ENCODE measurements at places on chromosomes 7 and 10. TPM values are rescaled to one million over a fixed set of nuclear protein-coding genes. Genes with fewer than 3 reads are reported as not detected.

C10orf67 gene
- total RNA-seq: not detected

ZNF487 gene
- total RNA-seq: 4.6 TPM

AKR1C8 gene
- total RNA-seq: not detected

NME8 gene
- 0.14 TPM for total RNA-seq

SEMA3E gene
- 5.4 TPM for total RNA-seq

ING3 gene
- total RNA-seq: 32.0 TPM

CAMK2B gene
- total RNA-seq: not detected

ZNF438 gene
- total RNA-seq: 0.74 TPM

- peak; percentile 63 for DNase-seq
Observed at GRCh38 chr7:77651575-77652162, 44.6 kb upstream of the RSBN1L start.

GRCh38 chr10:117936141-117936540 is 110.6 kb downstream of the RAB11FIP2 start:
- DNase-seq: no peak

DNA sequence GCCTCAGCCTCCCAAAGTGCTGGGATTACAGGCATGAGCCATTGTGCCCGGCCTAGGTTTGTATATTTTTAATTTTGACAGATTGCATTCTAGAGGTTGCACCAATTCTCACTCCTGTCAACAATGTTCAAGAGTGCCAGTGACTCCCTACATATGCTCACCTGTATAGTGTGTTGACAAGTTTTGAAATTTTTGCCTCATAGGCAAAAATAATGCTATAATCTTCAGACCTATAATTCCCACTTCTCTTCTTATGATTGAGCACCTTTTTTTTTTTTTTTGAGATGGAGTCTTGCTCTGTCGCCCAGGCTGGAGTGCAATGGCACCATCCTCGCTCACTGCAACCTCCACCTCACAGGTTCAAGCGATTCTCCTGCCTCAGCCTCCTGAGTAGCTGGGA is 139.7 kb downstream of the EVX1 start:
- DNase-seq: no peak

DNA sequence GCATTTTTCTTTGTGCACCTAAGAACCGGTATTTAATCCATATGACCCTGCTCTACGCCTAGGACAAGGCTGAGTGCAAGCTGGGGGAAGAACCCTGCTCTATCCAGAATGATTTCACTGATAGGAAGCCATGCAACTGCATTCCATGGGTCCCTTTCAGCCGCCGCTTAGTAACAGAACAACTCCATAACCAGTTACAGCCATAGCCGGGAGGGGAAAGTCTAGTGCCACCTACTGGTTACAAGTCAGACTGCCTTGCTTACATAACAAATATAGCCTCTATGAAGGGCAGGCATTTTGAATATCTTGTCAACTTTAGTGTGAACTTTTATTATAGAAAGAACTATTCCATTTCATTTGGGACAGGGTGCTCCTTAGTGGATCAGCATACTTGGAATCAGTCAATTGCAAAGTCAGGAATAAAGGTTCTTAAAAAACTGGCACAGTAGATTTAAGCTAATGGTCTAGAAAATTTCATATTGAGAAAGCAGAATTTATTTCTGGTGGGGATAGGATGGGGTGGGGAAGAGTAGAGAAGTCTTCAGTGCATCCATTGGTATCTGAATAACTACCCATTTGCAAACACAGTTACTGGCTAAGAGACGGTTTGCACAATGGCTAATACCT is 521.7 kb downstream of the ADRA2A start:
- DNase-seq: peak; percentile 88

DNA sequence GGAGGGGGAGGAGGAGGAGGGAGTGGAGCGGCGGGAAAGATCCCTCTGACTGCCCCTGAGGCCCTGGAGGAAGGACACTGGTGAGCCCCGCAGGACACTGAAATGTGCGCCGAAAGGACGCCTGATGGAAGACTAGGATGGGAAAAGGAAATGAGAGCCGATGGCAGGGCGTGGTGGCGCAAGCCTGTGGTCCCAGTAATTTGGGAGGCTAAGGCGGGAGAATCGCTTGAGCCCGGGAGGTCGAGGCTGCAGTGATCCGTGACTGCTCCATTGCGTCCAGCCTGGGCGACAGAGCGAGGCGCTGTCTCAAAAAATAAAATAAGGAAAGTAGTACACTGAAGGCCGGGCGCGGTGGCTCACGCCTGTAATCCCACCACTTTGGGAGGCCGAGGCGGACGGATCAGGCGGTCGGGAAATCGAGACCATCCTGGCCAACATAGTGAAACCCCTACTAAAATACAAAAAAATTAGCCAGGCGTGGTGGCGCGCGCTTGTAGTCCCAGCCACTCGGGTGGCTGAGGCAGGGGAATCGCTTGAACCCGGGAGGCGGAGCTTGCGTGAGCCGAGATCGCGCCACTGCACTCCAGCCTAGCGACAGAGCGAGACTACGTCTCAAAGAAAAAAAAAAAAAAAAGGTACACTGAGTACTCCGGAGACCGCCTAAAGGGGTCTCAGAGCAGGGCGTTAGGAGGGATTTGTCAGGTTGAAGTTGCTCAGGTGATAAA is 561 bp upstream of the HNRNPF start:
- no peak for DNase-seq

- DNase-seq: no peak
Observed at GRCh38 chr7:108697254-108697653, 127.6 kb downstream of the DNAJB9 start.

DNA sequence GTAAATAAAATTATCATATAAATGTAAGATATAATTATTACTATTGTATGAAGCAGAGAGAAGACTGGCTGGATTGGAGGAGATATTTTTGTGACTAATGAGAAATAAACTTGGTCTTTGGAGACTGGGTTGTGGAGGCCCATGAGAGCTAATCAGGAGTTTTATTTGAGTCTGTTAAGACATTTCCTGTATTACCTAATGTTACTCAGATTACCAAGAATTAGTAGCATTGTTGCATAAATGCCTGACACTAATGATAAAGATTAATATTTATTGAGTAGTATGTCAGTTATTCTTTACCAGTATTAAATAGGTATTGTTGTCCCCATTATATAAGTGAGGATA is 7.1 kb downstream of the CCDC126 start:
- no peak for DNase-seq

- no peak for DNase-seq
Observed at GRCh38 chr7:25643770-25644394, 415.6 kb upstream of the NPVF start.

DNA sequence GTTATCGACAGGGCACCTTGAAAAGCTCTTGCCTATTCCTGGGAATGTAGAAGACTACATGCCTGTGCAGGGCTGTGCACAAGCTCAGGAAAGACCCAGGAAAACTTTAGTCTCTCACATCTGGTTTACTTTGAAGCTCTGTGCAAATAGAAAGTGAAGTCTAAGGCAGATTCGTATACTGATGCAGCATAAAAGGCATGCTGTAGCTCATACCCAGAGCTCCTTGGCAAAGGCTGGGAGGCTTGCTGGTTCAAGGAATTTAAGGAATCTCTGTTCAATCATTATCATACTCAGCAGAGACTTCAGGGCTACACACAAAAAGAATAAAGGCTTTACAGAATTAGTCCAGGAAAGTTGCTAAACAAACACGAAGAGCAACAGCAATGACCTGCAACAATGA is 192.0 kb downstream of the OTUD1 start:
- DNase-seq: peak; percentile 28

DNA sequence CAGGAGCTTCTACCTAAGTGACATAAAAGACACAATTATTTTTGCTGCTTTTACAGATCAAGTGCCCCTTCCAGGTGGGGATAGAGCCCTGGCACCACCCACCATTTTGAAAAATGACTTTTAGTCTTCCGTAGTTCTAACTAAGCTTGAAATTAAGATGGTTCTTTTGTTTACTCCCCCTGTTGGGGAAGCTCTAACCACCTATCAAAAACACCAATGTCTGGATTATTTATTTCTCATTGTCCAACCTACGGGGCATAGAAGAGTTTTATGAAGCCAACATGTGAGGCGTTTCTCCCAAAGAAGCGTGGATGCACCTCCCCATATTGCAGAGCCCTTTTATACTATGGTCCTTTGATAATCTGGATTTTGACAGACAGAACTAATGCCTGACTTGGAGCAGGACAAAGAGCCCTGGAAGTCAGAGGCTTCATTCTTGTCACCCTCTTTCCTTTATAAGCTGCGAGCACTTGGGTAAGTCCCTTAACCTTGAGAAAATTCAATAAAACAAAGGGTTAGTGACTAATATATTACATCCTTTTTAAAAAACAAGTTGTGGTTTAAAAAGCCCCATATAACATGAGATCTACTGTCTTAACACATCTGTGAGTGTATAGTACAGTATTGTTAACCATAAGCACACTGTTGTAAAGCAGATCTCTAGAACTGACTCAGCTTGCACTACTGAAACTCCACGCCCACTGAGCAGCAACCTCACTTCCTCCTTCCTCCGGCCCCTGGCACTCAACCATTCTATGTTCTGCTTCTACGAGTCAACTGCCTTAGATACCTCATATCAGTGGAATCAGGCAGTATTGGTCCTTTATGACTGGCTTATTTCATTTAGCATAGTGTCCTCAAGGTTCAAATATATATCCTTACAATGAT is 67.5 kb downstream of the ATXN7L1 start:
- no peak for DNase-seq

DNA sequence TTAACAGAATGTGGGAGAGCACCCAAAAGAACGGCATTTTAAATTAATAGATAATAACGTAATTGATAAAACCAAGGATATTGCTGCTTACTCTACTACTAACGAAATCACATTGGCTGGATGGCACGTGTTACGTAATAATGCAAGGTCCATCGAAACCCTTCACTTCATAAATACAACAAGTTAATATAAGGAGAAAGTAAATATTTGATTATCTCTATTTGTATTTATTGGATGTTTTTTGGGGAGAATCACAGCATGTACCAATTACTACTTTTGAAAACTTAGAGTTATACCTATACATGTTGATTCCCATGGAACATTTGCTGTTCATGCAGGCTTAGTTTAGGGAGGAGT is 1.6 kb downstream of the PRKG1 start:
- no peak for DNase-seq

DNA sequence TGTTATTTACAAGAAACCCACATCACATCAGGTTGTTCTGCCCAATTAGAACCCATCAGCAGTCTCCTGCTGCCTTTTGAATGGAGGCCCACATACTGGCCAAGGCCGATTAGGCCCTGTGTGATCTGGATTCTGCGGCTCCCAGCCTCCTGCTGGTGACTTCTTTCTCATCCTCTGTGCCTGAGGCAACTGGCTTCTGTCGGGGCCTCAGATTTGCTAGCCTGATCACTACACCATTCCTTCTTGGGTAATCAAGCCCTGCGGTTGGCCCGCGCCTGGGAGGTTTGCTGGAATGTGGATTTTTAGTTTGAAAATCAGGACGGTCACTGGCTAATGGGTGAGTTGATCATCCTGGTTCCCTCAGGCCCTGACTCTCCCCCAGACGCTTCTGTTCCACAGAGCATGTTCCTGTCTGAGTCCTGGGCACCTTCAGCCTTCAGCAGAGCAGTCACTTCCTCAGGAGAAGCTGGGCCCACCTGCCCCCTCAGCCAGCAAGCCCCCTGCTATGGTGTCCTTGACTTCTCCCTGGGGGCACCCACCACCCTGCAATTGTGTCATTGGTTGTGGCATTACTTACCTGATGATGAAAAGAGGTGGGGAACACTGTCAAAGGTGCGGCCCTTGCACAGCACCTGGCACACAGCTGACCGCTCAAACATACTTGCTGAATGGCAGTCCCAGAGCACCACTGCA is 207.6 kb downstream of the PHTF2 start:
- peak; percentile 51 for DNase-seq

GRCh38 chr10:1938317-1938716 is 201.0 kb upstream of the ADARB2 start:
- no peak for DNase-seq

DNA sequence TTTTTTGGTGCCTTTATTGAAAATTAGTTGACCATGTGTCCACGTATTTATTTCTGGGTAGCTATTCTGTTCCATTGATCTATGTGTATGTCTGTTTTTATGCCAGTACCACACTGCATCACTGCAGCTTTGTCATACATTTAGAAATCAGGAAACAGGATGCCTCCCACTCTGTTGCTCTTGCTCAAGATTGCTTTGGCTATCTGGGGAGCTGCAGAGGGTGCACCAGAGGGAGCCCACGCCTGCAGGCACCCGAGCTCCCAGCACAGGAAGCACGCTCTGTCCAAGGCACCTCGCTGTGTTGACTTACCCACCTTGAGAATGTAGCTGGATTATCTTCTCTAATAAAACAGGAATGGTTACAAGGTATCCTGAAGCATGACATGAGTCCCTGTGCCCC is 301.7 kb downstream of the TCERG1L start:
- DNase-seq: no peak

DNA sequence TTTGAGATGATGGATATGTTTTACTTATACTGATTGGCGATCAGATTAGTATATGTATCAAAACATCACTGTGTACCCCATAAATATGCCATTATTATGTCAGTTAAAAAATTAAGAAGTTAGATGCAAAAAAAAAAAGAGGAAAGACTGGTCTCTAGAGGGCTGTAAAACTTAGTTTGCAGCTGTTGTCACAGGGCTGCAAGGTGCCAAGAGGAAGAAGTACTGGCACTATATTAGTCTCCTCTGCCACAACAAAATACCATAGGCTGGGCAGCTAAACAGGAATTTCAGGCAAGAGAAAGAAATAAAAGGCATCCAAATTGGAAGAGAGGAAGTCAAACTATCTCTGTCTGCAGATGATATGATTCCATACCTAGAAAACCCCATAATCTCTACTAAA is 177.8 kb upstream of the PLPP4 start:
- DNase-seq: no peak
